ENCODE measurements at places on chromosomes 1 and 21. TPM values are rescaled to one million over a fixed set of nuclear protein-coding genes. Genes with fewer than 3 reads are reported as not detected.

PTGER3 gene
- 4.6 TPM for total RNA-seq

GRCh38 chr1:209777587-209777986 lies 6.8 kb downstream of the C1orf74 start:
- no peak for DNase-seq

DNA sequence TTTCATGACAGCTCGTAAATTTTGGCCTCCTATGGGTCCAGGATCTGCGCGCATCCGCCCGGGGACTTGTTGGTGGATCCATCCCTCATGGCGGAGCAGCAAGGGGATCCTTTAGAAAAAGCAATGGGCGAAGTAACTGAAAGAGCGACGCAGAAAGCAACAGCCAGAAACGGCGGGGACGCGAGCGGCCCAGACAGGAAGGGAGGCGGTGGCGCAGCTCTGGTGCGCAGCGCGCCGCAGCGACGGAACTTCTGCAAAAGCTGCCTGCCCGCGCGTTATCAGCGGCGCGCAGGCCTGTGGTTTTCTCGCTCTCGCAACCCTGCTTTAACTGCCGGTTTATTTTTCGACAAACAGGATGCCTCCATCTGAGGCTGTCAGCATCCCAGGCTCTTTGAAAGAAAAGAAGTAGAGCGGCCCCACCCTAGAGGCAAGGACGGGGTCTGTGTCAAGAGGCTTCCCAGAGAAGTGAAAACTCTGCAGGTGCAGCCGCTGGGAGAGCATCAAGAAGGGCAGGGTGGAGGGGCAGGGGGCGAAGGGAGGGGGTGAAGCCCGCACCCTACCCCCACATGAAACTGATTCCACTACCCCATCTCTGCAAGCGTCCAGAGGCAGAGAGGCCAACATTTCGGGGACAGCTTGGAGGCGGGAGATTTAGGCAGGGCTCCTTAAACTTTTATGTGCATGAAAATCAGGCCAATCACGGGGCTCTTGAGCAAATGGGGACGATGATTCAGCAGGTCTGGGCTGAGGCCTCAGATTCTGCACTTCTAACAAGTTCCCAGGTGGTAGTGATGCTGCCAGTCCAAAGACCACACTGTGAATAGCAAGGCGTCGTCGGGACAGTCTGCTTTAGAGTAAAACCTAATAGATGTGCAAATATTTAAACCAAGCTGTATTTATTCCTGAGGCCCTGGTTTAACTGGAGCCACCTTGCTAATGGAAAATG lies 22.2 kb downstream of the RUNX1 start:
- peak; percentile 66 for DNase-seq

GRCh38 chr1:156624814-156625435 lies 5.7 kb downstream of the HAPLN2 start:
- no peak for DNase-seq

- no peak for DNase-seq
Observed at GRCh38 chr1:55071477-55071876, 32.1 kb downstream of the PCSK9 start.

NUDC gene
- total RNA-seq = 56.8 TPM

TCP10L gene
- 2.9 TPM for total RNA-seq

- no peak for DNase-seq
Observed at GRCh38 chr21:38428211-38428610, 70.1 kb downstream of the ERG start.

- DNase-seq = no peak
Observed at GRCh38 chr1:38098101-38098847, 51.7 kb upstream of the POU3F1 start.

CLCA4 gene
- total RNA-seq = not detected

GNG5 gene
- 162 TPM for total RNA-seq

NLRP3 gene
- total RNA-seq = 0.62 TPM

DNA sequence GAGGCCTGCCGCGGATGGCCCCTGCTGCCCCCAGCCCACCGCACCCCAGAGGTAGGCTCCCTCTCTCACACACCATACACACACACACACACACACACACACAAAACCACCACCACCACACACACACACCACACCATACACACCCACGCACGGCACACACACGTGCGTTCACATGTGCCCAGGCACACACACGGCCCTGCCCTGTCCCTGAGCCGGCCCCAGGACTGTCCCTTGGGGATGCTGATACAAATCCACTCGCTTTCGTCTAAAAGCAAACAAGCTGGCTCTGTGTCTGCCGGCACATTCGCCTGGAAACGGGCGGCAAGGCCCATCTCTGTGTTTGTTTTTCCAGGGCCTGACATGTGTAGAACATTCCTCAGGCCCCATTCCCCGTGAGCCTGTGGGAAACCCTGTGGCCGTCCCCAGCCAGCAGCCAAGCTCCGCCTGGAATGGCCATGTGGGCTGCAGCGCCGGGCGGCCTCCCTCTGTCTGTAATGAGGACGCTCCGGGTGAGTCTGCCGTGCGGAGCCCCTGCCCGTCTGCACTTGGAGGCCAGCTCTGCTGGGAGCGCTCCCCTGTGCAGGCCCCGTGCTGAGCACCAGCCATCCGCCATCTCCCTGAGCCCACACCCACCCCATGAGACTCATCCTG lies 67.4 kb downstream of the DMRTB1 start:
- peak; percentile 55 for DNase-seq

DNA sequence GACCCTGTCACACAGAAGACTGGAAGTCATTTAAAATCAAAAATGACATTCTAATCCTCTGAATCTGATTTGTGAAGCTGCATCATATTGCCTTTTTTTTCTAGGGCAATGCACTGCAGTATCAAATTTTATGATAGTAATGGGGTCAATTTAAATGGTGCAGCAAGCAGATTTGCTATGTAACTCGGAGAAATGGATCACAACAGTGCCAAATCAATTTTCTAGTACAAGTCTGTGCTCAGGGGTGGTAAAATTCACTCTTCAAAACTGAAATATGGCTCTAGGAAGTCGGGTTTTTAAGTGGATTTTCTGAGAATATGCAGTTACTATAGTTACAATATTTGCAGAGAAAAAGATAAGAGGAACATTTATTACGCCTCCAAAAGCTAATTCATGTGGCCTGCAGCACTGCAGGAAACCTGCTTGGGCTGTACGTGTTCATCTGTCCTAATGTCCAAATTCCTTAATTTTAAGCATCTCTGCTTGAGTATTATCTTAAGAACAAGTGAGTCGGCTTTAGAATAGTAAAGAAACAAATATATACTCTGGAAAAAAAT lies 31.5 kb downstream of the HLCS start:
- no peak for DNase-seq

DNA sequence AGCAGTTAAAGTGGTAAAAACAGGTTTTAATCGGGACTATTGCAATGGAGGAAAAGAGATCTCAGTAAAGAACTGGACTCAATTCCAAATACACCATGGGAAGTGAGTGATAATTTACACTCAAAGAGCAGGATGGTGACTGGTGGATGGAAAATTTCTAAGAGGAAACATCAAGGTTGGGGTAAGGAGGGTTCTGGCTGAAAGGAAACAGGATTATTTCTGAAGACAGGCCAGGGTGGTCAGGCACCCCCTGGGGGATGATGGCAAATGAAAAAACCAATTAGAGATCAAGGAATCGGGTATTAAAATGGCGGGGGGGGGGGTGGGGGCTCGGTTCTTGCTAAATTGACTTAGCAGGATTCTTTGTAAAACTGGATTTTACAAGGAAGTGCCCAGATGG lies 12.3 kb upstream of the HSD11B1 start:
- no peak for DNase-seq

CD1D gene
- 1.1 TPM for total RNA-seq

GRCh38 chr1:62230718-62231117 lies 36.1 kb downstream of the L1TD1 start:
- no peak for DNase-seq

ANGPTL1 gene
- 9.5 TPM for total RNA-seq

GRCh38 chr1:215526147-215526845 lies 40.8 kb upstream of the KCTD3 start:
- DNase-seq = no peak

DNA sequence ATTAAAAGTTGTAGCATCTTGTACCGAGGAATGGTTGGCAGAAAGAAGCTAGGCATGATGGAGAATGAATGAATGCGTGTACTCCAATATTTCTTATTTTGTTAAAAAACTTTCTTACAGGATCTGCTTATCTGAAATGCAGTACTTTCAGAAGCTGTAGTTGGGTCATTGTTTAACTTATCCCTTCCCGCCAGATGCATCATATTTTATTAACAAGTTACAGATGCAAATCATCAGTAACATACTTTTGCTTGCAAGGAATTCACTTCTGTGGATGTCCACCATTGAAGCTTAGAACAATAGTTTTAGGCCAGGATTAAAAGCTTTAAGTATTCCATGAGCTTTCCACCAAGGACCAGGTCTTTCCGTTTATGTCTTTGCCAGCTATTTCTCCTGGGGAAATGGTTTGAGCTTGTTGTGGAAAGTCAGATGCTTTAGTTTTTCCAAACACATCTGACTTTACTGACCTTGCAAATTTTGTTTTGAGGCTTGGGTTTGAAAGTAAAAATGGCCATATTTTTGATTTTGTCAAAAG lies 65.4 kb downstream of the PATJ start:
- no peak for DNase-seq

- no peak for DNase-seq
Observed at GRCh38 chr1:225526878-225527277, 99.0 kb upstream of the LBR start.

DNA sequence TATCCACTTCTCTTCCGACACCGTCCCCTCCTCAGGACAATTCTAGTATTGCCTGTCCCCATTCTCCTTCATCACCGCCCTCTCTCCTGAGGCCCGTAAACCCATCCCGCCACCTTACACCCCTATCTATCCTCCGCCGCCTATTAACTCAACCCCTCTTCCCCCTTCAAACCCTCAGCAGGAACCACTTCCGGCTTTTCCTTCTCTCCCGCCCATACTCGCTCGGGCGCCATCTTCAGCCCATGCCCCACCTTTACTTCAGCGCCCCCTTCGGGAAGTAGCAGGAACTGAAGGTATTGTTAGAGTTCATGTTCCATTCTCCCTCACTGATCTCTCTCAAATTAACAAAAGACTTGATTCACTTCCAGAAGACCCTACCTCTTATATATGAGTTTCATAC lies 31.6 kb downstream of the VN1R5 start:
- no peak for DNase-seq

DNA sequence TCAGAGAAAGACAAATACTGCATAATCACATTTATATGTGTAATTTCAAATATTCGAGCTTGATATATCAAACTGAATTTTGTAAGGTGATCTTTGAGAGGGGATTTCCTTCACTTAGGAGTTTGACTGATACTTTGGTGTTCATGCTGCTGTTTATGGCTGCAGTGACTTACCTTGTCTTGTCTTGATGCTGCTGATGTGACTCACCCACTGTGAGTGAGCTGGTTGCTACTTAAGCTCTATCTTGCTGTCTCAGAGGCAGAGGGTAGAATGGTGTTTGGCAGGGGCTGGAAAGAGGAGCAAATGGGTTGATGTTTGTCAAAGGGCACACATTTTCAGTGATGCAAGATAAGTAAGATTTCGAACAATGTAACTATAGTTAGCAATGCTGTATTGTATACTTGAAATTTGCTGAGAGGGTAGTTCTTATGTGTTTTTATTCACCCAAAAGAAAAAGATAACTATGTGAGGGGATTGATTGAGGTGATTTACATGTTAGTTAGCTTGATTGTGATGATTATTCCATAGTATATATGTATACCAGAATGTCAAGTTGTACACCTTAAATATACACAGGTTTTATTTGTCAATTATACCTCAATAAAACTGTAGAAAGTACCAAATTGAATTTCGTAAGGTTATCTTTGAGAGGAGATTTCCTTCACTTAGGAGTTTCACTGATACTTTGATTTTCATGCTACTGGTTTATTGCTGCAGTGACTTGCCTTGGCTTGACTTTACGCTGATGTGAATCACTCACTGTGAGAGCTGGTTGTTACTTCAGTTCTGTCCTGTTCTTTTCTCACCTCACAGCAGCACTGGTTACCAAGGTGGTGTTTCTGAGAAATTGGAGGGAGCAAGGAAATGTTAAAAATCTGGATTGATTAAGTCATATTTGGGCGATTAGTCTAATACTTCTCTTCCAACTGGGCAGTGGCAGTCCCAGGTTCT lies 94.5 kb upstream of the SLC5A9 start:
- DNase-seq = no peak

- DNase-seq = no peak
Observed at GRCh38 chr21:37546949-37547614, 180.5 kb downstream of the DYRK1A start.

DNA sequence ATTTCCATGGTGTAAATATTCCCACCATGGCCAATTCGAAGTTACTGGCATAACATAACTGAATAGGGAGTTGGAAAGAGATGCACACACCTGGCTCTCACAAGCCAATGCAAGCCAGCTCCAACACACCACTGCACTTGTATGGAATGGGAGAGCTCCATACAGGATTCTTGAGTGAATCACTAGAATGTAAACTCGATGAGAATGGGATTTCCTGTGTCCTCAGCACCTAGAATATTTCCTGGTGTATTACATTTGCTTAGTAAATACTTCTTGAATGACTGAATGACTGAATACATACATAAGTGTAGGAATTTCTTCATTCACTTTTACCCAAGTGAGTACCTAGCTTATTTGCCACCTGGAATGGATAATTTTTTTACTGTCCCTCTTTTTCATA lies 16.2 kb upstream of the PPIE start:
- DNase-seq = no peak

DNA sequence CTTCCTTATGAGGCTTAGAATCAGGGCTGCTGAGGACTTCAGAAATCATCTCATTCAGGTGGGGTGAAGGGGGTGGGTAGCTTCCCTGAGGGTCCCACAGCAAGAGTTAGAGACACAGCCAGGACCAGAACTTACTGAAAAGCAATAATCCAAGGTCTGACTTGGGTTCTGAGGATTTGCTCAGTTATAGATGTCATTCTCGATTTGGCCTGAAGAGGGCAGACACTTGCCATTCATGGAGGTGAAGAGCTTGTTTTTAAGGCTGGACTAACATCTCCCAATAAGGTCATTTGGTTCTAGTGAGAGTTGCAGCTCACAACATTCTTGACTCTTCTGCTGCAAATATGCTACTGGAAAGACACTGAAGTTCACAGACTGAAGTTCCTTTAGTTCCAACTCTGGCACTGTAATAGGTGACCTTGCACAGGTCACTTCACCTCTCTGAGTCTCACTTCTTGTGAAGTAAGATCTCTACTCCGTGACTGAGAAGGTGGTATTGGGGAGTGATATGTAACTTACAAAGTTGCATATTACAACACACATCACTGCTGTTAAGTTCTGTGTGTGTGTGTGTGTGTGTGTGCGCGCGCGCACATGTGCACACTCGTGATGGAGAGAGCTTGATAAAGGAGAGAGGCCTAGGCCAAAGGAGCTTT lies 69.8 kb upstream of the DIRAS3 start:
- DNase-seq = no peak

GRCh38 chr1:185328255-185328654 lies 11.2 kb upstream of the IVNS1ABP start:
- no peak for DNase-seq

ICOSLG gene
- 1.5 TPM for total RNA-seq

Measured in heart right ventricle (tissue), 16 donors.